ENCODE measurements at places on chromosomes 13 and 19.
A peak's percentile ranks its signal among the peaks of the same experiment; 100 is the strongest.

DNA sequence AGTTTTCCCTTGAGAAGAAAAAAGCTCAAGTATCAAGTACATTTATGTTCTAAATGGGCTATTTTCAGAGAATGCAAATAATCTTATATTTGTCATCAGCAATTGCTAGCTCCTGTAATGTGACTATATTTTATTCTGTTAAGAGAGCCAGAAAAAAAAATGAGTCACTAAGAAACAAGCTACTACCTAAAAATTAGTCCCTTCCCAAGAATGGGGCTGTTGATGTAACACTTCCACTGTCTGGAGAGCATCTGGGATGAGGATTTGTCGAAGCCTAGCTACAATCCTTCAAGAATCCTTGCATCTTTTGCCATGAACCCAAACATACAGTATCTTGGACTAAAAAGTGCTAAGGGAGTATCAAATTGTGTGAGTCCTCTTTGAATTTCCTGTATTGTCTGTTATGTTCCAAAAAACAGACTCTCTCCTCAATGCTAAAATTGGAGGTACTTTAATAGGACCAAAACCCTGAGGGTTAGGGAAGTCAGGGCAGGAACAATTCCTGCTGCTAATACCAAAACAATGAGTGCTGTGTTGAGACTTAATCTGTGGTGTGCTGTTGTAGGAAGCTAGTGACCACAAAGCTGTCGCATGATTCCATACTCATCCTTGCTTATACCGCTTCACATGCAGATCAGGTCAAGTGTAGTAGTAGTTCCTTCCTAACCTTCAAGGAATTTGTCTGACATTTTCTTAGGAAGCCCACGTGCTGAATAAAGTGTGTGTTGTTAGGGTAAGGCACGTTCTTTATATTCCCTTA is 4.9 kb upstream of the ZC3H13 start:
- DNase-seq: no peak

- peak; percentile 89 for DNase-seq
Measured at GRCh38 chr19:38003438-38004185, 96.6 kb downstream of the SIPA1L3 start.

DNA sequence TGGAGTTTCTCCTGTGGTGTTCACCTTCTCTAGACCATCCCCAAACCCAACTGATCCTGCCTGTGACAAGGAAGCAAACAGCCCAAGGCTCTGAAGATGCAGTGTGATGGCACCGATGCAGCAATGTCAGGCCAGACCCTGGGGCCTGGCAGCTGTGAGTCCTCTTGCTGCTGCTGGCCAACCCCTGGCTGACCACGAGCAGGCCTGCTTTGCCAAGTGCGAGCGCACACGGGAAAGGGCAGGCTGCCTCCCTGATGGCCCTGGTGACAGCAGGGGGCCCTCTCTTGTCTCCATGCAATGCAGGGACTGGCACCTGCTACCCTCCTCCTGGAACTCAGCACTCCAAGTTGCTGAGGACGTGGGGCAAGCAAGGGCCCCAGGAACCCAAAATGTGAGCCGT is 5.4 kb upstream of the VSTM2B start:
- DNase-seq: no peak

DNA sequence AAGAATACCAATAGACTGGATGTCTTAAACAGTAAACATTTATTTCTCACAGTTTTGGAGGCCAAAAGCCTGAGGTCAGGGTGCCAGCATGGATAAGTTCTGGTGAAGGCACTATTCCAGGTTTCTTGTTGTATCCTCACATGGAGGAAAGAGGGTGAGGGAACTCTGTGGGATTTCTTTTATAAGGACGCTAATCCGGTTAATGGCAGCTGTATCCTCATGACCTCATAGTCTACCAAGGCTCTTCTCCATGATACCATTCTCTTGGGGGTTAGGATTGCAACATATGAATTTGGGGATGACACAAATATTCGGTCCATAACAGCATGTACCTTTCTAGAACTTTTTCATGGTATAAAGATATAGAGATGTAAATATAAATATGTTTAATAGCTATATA is 412.0 kb downstream of the LMO7 start:
- DNase-seq: no peak

Data from left hindlimb (tissue), 1 donor.